ENCODE measurements at places on chromosomes 2 and 18.
A peak's percentile ranks its signal among the peaks of the same experiment; 100 is the strongest.

DNA sequence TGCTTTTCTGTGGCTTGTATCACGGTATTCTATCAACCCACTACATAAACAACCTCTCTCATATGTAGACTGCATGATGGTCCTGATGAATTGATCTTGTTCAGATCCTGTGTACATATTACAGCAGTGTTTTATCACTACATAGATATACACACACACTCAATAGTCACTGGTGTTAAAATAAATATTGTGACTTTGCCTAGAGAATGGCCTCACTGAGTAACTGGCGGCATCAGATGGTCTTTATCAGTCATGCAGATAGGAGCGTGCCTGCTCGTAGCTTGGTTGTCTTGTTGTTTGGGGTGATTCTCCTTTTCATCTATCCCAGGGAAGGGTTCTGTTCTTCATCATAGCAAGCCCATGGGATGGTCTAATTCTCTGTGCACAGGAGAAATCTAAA lies 18.4 kb upstream of the CTAGE1 start:
- DNase-seq, result no peak

DNA sequence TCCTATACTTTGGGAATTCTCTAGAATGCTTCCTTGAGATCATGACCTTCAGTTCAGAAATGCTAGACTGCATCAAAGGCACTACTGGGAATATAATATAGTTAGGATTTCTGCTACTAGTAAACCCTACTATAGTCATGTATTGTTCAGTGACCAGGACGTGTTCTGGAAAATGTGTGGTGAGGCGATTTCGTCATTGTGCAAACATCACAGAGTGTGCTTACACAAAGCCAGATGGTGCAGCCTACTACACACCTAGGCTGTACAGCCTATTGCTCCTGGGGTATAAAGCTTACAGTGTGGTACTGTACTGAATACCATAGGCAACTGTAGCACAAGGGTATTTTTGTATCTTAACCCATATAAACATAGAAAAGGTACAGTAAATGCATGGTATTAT lies 13.0 kb downstream of the CXCR4 start:
- no peak for DNase-seq

- DNase-seq, result no peak
These were observed 39.0 kb upstream of the STRN start for GRCh38 chr2:37005118-37005868.

DNA sequence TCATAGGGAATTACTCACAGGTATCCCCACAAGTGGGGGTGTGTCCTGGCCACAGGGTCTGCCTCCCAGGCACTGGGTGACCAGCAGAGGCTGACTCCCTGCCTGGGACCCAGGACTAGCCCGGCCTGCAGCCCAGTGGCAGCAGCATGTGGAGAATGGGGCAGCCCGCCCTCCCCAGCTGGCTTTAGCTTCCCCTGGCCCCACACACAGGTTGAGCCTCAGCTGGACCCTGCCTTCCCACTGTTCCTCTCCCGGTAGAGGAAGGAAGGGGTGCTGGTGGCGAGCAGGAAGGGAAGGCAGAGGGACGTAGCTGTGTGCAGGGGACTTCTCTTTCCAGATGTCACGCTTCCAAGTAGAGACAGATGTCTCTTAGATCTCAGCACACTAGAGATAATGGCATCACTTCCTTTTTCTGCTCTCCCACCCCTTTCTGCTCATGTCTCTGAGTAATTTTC lies 51.4 kb downstream of the EMILIN2 start:
- DNase-seq, result no peak

DNA sequence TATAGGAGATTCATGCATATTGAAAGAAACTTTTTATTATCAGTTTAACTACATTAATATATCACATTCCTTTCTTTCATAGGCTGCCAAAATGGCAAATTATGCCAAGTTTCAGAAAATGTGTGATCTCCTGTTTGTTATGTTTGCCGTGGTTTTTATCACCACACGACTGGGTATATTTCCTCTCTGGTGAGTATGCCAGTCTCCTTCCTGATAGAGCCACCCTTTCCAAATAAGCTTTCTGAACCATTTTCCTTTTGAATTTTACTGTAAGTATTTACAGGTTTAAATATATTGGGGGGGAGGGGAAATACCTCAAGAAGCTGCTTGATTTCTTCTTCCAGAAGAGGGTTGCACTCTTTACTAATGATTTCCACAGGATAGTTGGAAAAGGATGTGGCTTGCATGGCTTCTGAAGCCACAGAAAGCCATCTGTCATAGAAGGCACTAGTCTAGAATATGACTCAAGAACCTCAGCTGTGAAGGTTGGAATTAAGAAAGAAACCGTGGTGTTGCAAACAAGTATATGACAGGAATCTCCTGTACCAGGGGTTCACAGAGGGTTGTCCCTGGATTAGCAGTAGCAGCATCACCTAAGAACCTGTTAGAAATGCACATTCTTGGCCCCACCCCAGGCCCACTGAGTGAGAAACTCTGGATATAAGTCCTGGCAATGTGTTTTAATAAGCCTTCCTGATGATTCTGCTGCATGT lies 84.5 kb upstream of the NOSTRIN start:
- no peak for DNase-seq

- DNase-seq, result no peak
These were observed 169.1 kb downstream of the ATAD2B start for GRCh38 chr2:23757686-23758433.

DNA sequence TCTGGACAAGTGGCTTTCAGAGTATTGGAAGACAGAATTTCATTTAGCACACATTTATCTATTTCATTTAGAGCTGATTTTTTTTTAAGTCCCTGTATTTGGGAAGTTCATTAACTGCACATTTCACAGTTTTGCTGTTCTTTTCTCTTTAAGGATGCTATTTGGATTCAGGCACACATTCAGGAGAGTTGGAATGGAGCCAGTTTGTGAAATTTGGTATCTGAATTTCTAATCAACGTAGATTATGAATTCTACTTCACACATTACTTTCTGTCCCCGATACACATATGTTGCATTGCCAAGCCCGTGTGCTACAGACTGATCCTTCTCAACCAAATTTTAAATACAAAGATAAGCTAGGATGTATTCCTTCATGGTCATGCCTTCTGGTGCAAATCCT lies 503.9 kb downstream of the IRS1 start:
- DNase-seq, result no peak

DNA sequence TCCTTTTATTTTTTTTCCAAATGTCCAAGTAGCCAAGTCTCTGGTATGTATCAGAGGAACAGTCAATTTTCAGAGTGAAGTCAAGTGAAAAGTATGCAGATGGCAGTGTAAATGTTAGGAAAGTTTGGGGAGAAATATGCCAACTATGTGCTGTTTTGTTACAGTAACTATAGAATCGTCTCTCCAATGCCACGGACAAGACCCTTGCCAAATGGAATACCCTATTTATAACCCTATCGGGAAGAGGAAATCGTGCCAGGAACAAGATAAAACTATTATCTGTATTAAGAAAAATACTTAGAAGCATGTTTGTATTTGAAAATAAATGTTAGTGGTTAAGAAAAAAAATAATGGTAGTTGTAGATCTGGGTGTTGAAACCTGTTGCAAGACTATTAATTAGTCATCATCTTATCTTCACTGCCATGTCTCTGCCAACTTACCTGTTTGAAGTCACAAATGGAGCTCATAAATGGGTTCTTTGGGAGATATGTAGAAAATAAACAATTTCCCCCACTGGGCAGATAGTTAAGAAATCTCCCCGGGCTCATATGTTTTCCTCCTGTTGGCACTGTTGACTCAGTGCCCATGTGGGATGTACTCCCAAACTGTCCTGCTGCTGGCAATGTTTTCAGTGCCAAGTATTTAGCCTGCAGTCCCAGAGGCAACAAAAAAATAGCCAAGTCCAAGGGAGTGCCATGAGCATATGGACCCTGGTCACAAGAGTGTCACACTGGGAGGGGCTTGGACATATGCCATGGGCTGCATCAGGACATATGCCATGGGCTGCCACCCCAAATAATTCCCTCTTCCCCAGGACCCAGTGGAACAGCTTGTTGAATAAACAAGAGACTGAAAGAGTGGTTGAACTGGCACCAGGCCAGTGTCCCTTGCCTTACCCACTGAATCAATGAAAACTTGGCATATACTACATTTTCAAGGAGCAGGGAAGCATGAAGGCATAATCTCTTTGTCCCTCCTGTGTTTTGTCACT lies 366.9 kb downstream of the OSR1 start:
- DNase-seq, result peak; percentile 11

GRCh38 chr2:62330959-62331358 lies 135.0 kb downstream of the B3GNT2 start:
- no peak for DNase-seq

- DNase-seq, result no peak
These were observed 185.9 kb upstream of the FOSL2 start for GRCh38 chr2:28206762-28207161.

DNA sequence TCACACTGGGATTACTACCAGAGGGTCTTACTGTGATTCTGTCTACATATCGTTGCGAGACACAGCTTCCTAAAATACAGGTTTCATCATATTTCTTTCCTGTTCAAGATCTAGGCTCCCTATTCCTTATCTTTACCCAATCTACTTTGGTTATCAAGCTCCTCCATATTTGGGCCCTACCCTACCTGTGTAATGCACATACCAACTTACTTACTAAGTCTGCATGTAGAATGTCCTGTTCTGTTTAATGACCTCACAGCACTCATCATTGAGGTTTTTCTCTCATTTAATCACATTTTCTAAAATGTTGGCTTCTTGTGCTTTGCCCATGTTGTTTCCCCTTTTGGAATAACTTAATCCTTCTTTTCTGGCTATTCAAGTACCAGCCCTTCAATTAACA lies 551.1 kb downstream of the ZEB2 start:
- no peak for DNase-seq

DNA sequence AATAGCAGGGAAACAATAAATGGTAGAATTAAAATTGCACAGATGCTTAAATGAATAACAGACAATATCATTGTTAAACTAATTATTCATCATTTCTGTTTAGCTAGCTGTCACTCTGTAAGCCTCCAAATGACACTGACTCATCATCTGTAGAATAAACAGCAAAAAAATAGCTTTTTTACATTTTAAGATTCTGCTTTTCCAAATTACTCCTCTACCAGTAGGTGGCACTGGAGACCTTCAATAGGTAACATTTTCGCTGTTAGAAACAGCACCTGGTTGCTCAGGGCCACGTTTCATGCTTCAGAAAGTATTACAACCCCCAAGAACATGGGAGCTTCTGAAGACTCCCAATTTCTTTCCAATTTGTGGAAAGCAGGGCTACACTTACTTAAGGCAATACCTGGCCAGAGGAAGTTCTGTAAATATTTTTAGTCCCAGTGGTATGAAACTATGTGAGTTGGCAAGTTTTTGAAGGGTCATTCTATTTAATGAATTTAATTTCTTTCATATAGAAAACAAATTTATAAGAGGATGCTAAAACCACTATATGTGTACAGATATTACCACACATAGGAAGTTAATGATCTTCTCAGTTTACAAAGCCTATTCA lies 45.4 kb downstream of the TTN start:
- DNase-seq, result no peak

- DNase-seq, result no peak
These were observed 19.7 kb upstream of the TLK1 start for GRCh38 chr2:171180229-171180930.

GRCh38 chr2:152462779-152463178 lies 127.8 kb downstream of the FMNL2 start:
- DNase-seq, result no peak

DNA sequence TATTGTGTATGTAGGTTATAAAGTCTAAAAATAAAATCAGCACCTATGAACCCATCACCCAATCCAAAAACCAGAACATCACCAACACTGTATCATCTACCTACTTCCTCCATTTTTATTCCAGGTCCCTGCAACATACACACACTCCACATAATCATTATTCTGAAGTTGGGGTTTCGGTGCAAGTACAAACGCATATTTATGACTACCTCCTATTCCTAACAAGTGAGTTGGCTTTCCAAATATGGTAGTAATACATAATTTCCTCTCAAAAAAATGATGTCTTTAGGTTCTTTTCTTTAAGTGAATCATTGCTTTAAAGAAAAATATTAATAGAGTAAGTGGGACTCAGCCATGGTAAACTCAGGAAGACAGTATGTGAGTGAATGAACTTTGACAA lies 3.3 kb downstream of the ACVR1 start:
- no peak for DNase-seq

- DNase-seq, result no peak
These were observed 242.5 kb downstream of the SH3BP4 start for GRCh38 chr2:235194351-235194750.

- no peak for DNase-seq
These were observed 196.1 kb upstream of the OSR1 start for GRCh38 chr2:19554520-19554919.

GRCh38 chr2:178271094-178271493 lies 76.8 kb downstream of the OSBPL6 start:
- DNase-seq, result no peak

DNA sequence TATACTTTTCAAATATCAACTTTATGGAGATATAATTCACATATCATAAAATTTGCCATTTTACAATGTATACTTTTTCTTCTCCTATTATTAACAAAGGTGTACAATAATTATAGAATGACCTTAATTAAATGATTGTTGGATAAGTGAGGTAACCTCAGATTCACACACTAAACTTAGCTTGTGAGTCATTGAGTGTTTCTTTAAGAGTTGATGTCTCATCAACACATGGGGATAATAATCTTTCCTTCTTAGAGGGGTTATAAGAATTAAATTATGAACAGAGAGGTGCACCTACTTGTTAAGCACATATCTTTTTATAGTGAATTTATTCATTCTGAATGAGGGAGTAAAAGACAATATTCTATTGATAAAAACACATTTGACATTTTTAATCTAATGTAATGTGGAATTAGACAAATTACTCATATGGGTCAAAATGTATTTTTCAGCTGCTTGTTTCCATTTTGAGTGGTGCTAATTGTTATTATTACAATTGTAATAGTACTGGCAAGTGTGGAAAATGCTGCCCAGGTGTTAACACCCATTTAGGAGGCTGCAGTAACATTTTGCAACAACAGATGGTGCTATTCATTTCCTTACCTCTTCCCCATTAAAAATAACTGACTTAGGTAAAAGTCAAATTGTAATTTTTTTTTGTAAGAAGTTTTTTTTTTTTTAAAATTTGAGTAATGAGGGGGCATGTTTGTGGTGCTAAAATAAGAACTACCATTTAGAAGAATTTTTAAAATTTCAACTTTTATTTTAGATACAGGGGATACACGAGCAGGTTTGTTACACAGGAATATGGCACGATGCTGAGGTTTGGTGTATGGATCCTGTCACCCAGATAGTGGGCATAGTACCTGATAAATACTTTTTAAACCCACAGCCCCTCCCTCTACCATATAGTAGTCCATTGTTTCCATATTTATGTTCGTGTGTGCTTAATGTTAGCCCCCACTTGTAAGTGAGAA lies 32.1 kb upstream of the DYNAP start:
- DNase-seq, result no peak

GRCh38 chr2:44579837-44580230 lies 218.1 kb downstream of the CAMKMT start:
- no peak for DNase-seq

DNA sequence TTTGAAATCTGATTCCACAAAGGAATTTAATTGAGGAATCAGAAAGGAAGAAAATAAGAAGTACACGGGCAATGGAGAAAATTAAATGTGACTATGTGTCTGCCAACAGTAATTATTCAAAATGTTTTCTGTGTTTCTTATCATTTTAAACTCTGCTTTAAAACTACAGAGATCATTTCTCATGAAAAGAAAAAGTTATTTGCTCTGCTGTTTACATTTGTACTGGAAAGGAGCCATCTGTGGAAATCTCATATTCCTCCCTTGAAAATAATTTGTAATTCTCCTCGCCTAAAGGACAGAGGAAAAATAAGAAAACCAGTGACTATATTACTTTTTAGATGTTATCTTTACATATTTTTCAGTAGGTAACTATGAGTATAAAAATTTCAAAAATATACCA lies 181.9 kb upstream of the MEIS1 start:
- DNase-seq, result no peak

All from GOT3 (cell line).